ENCODE measurements at places on chromosomes 1 and 21.

GRCh38 chr1:93344484-93344883 lies 1.2 kb upstream of the DR1 start:
- DNase-seq: no peak

- no peak for DNase-seq
Observed at GRCh38 chr21:31502537-31503143, 156.9 kb upstream of the SOD1 start.

DNA sequence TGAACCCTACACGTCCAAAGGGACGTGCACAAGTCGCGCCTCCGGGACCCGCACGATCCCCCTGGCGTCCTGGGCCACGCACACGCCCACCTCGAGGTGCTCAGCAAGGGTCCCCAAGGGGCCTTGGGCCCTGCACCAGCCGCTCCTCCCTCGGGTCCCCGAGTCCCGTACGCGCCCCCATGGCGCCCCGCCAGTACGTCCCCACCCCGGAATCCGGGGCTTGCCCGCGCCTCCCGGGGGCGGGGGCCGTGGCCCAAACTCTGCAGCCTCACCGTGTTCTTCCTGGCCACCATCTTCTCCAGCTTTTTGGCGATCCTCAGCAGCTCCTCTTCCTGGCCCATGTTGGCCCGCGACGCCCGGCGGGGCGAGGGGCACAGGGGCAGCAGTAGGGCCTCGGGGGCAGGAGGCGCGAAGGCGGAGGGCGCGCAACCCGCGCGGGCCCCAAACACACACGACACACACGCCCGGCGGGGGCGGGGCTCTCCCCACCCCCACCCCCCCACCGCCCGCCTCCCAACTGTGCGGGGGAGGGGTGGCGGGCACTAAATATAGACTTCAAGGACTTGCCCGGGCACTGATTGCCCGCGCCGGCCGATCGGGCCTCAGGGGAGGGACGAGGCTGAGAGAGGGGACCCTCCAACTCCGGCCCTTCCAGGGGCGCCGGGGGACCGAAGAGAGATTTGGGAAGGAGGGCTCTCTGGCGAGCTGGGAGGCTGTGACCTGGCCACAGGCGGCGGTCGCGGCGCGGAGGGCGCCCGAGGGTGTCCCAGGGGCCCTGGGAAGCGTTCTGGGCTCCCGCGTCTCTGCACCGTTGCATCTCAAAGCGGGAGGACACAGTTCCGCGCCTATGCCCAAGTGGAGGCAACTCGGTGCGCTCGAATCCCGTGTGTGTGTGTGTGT lies at the start of gene TCEA3:
Gene TCEA3 (minus strand): TSS at position 456 of the 900 bp plus-strand sequence. CDS start 115 bp downstream, at position 341.
- no peak for DNase-seq

DNA sequence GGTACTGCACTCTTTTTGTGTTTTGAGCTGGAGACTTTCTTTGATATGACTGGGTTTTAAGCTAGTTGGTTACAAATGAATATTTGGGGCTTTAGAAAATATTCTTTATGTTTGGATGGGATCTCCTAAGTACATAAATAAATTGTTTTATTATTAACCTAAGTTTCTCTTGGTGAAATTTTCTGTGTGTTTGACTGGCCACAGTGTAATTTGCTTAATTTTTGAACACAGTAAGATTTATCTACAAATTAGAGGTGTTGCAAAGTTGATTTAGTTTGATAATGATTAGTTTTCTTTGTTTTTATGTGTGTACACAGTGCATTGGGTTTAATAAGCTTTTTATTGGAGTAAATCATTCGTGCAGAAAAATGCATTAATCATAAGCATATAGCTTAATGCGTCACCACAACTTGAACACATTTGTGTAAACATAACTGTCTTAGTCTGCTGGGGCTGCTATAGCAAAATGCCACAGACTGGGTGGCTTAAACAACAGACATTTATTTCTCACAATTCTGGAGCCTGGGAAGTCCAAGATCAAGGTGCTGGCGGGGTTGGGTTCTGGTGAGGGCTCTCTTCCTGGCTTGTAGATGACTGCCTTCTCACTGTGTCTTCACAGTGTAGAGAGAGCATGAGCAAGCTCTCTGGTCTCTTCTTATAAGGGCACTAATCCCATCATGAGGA lies 17.4 kb upstream of the SLC6A9 start:
- no peak for DNase-seq

- no peak for DNase-seq
Observed at GRCh38 chr1:76219366-76219818, 144.8 kb downstream of the ST6GALNAC3 start.

- DNase-seq: no peak
Observed at GRCh38 chr1:222618880-222619596, 1.1 kb downstream of the MIA3 start.

- DNase-seq: no peak
Observed at GRCh38 chr21:35399002-35399530, 350.0 kb upstream of the RUNX1 start.

DNA sequence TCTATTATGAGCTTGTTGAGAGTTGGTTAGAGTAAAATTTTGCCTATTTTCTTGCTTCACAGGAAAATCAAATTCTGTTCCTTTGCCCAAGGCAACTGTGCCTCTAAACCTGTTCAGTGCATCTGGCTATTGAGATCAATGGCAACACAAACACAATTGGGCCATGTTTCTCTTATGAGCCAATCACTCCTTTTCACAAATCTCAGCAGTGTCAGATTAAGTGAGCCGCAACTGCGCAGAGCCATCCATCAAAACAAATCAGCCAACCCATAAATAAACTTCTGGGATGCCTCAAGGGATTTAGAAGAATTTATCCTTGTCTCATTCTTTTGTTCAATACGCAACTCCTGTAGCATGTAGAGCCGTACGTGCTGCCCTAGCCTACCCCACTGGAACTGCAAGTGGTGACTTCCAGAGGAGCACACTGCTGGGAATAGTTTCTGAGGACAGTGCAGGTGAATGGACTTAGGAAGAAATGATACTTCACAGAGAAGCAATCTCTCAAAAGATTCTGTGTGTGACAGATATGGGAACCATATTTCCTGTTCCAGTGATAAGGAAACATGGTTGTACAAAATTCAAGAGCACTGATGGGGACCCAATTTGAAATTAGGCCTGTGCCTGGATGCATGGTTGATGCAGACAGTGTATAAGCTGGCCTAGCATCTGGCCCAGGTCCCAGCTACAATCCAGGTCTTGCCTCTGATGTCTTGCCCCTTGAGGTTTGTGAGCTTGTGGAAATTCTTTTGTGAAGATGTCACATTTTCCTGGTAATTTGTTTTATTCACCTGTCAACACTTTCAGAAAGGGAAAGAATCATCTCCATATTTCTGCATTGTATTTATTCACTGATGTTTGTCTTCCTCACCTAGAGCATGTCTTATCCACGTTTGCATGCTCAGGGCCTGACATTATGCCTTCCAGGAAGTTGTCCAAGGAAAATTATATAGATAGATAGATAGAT lies 166.2 kb downstream of the URB2 start:
- no peak for DNase-seq

- no peak for DNase-seq
Observed at GRCh38 chr21:34812504-34813265, 143.9 kb downstream of the CLIC6 start.

DNA sequence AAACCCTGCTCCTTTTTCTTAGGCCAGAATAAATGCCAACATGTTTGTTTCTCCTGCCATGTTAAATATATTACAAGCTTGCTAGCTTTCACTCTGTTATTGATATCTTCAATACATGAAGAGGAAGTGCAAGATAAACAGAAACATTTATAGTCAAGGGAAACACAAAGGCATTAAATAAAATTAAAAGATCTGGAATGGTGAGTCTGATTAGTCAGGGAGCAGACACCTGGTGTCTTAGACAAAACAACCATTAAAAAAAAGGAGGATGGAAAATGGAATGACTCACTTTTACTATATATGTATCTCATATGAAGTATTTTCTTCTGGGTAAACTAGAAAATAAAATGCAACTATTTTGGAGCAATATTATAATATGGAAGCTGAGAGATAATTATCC lies 123.3 kb downstream of the SMYD3 start:
- no peak for DNase-seq

DNA sequence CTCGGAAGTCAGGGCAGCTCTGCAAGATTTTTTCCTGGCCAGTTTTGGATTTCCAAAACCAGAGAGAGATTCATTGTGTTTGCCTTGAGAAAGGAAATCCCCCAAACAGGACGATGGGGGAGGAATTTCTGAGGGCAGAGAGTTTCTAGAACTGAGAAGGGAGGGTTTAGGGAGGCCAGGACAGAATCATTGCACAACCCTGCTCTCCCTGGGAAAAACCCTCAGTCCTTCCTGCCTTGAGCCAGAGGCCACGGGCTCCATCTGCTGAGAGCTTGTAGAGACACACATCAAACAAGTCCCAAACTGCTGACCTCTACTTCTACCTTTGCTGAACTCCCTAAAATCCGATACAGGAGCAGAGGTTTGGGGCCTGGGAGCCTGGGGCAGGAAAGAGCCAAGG lies 99.7 kb downstream of the NMNAT2 start:
- no peak for DNase-seq

- DNase-seq: no peak
Observed at GRCh38 chr1:36124404-36125128, 456 bp downstream of the COL8A2 start.

GRCh38 chr1:99855914-99856450 lies 5.8 kb downstream of the AGL start:
- no peak for DNase-seq

- DNase-seq: no peak
Observed at GRCh38 chr1:77430966-77431690, 149.3 kb downstream of the AK5 start.

All from NCI-H187 (cell line).